ENCODE measurements at places on chromosomes 1 and 21. TPM values are rescaled to one million over a fixed set of nuclear protein-coding genes. Genes with fewer than 3 reads are reported as not detected.

RAB7B gene
- 12.4 TPM for total RNA-seq

FCRL6 gene
- not detected for total RNA-seq

MOV10 gene
- total RNA-seq: 66.3 TPM

S100A7A gene
- not detected for total RNA-seq

SLC25A34 gene
- 0.58 TPM for total RNA-seq

NUF2 gene
- total RNA-seq: 3.5 TPM
